Karpas-422 (cell line): ENCODE measurements at places on chromosomes 1 and 21. TPM values are rescaled to one million over a fixed set of nuclear protein-coding genes. Genes with fewer than 3 reads are reported as not detected.
A peak's percentile ranks its signal among the peaks of the same experiment; 100 is the strongest.

The CD1E gene
- not detected in 2 replicates for total RNA-seq

The SPATA46 gene
- total RNA-seq: not detected in 2 replicates

The FAM131C gene
- not detected in 2 replicates for total RNA-seq

The BATF3 gene
- 4.4 and 7.7 TPM in 2 replicates for total RNA-seq

The PTTG1IP gene
- 37.8 and 44.7 TPM in 2 replicates for total RNA-seq

The KCNJ15 gene
- not detected in 2 replicates for total RNA-seq

The CD247 gene
- 41.3 and 56.1 TPM in 2 replicates for total RNA-seq

The PADI4 gene
- total RNA-seq: not detected in 2 replicates

The KCNE2 gene
- not detected in 2 replicates for total RNA-seq

The LCE1B gene
- not detected in 2 replicates for total RNA-seq

The GJA8 gene
- not detected in 2 replicates for total RNA-seq

The BACE2 gene
- not detected in 2 replicates for total RNA-seq

The DYNLT5 gene
- not detected in 2 replicates for total RNA-seq

GRCh38 chr1:918843-919242 lies 4.9 kb upstream of the SAMD11 start:
- no peak for DNase-seq

DNA sequence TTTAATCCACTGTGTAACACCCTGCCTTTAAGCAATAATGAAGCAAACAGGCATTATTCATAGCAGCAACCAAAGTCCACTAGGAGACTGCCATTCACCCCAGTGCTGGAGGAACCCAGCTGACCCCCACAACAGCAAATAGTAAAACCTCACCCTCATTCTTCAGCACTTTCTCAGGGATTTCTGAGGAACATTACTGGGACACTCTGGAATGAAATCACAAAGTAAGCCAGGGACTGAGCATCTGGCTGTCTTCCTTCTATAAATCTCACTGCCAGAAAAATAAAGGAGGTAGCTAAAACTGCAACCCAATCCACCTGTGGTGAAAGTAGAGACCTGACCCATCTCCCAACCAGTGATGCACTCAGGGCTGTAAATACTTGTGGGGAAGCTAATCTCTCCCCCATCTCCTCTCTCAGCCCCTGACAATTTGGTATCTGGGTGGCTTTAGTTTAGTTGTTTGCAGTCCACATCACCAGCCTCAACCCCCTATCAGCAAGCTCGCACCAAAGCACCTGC lies 47.1 kb downstream of the COL6A1 start:
- no peak for DNase-seq

DNA sequence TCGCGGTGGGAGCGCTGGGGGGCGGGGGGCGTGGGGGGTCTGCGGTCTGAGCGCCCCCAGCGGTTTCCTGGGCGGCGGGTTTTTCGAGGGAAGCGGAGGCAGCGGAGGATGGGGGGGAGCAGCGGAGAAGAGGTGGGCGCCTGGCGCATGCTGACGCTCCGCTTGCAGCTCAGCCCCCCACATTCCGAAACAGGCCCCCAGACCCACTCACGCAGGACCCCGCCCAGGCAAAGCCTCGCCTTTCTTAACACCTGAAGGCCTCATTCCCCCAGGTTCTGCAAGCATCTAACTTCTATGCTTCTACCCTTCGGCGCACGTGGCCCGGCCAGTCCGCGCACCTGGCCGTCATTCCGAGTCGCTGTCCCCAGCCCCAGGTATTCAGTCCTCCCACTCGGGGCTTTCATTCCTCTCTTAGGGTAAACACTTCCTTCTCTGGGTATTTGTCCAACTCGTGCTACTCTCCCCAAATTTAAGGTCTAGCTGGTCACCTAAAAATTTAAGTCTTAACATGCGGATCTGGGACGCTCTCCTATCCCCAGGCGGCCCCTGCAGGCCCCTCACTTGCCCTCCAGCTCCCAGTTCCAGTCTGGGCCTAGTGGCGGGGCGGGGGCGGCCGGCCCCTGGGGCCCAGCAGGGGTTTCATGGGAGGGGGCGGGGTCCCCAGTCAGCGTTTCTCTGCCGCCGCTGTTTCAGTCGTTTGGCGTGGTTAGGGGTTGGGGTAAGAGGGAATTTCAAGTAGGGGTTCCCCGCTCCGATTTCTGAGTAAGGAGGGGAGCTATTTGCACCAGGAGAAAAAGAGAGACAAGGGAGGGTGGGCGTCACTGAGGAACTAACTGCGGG lies 2.8 kb upstream of the ZBTB7B start:
- peak; percentile 84 for DNase-seq

GRCh38 chr1:178060789-178061556 lies 32.9 kb upstream of the RASAL2 start:
- DNase-seq: no peak

GRCh38 chr1:96331596-96331995 lies 390.0 kb upstream of the PTBP2 start:
- DNase-seq: no peak

- no peak for DNase-seq
Observed at GRCh38 chr1:119779869-119780356, 11.2 kb upstream of the HMGCS2 start.

GRCh38 chr1:154866257-154867063 lies 3.6 kb downstream of the KCNN3 start:
- peak; percentile 64 for DNase-seq

GRCh38 chr1:17696417-17697301 lies 58.5 kb upstream of the ACTL8 start:
- DNase-seq: no peak

- no peak for DNase-seq
Observed at GRCh38 chr1:209552406-209553264, 30.9 kb upstream of the CAMK1G start.

GRCh38 chr1:224368409-224368808 lies 11.7 kb downstream of the CNIH4 start:
- no peak for DNase-seq

GRCh38 chr1:33633019-33633801 lies 160.8 kb downstream of the ZSCAN20 start:
- peak; percentile 96 for DNase-seq

GRCh38 chr1:201761178-201761577 lies 67.8 kb upstream of the IPO9 start:
- no peak for DNase-seq

GRCh38 chr1:7019510-7019909 lies 234.3 kb downstream of the CAMTA1 start:
- no peak for DNase-seq

- DNase-seq: no peak
Observed at GRCh38 chr1:21668951-21669257, 253 bp downstream of the RAP1GAP start.

- DNase-seq: no peak
Observed at GRCh38 chr1:230883967-230884366, 15.6 kb upstream of the C1orf198 start.

DNA sequence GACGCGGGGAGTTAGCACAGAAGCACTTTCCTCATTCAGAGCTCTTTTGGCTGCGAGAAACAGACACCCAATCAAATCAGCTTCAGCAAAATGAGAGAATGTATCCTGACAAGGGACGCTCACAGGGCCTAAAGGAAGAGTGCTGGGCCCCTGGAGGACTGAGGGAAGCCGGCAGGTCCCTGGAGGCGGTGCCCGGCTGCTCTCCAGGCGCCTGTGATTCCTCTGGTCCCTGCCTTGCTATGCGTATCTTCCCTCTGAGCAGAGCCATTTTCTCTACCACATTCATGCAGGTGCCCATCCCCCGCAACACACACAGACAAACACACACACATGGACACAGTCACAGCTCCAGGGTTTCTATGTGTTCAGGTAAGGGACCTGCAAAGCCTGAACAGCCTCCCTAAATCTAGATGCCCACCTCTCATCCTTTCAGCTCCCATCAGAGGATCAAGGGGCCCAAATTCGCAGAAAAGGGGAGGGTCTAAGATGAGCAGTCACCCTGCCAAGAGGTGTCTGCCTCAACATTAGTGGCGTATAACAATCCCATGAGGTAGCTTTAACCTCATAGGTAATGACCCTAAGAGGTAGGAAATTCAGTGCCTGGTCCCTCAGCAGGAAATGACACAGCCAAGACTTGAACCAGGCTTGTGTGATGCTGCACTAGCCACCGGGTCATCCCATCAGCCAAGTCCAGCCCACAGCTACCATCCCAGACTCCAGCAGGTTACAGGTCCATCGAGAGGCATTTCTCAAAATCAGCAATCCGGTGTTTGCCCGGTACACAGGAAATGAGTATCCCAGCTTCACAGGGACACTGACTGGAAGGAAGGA lies 29.0 kb downstream of the PTAFR start:
- peak; percentile 88 for DNase-seq

- DNase-seq: peak; percentile 6
Observed at GRCh38 chr1:209661071-209661470, 8.8 kb upstream of the LAMB3 start.

- no peak for DNase-seq
Observed at GRCh38 chr1:115198938-115199337, 109.6 kb upstream of the TSPAN2 start.

GRCh38 chr1:15876357-15877055 lies 29.0 kb downstream of the SPEN start:
- no peak for DNase-seq

GRCh38 chr1:113951719-113952118 lies 22.6 kb downstream of the HIPK1 start:
- DNase-seq: no peak

- DNase-seq: no peak
Observed at GRCh38 chr1:110967256-110967655, 3.5 kb upstream of the LRIF1 start.

DNA sequence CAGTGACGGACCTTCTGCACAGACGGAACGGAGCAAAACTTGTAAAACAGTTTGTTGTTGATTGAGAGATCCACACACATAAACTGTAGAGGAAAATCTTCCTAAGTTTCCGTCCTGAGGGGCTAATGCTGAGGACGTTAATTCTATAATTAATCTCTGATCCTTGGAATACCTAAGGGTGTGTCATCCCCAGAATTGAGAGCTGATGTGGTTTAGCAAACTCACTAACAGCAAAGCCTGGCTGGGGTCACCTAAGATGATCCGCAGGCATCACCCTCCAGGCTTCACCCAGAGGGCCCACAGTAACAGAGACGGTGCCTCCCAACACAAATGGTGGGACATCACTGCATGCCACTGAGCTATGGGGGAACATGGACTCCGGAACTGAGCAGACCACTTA lies 97.5 kb downstream of the SMYD2 start:
- no peak for DNase-seq

DNA sequence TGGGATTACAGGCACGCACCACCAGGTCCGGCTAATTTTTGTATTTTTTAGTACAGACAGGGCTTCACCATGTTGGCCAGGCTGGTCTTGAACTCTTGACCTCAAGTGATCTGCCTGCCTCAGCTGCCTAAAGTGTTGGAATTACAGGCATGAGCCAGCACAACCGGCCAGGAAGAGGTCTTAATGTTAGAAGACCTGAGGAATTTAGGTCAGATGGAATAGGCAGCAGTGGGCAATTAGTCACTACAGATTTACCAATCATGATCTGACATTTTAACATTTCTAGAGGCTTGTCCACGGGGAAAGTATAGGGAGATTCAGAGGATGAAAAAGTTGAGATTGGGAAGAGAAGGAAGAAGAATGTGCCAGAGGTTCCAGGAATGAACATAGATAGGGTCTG lies 8.9 kb upstream of the APP start:
- DNase-seq: no peak

DNA sequence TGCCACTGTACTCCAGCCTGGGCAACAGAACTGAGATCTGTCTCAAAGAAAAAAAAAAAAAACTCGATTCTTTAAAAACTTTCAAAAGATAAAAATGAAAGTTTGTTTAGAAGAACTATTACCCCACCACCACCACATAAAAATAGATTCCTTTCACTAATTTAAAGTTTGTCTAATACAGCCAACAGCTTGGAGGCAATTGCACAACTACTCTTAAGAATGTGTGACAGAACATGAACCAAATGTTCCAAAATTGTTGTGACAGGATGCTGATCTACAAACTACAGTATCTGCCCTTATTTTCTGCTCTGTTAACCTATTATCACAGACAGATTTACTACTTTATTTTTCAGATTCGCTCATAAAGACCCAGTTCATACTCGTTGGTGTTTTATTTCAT lies 5.5 kb upstream of the TGFBR3 start:
- DNase-seq: no peak

DNA sequence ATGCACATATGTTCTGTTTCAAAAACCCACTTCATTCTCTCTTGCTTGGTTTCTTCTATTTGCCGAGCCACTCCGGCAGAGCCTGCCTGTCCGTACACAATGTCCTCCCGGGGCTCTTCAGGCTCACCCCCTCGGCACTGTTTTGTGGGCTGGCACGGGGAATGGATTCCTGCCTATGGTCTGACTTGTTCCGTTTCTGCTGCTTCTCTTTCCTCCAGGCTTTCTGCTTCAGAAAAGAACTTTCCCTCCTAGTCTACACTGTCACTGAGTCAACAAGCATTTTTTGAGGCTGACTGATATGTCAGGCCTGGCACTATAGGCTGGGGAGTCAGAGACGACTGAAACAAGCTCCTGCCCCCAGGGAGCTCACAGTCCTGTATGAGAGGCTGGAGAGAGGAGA lies 28.4 kb upstream of the SARS1 start:
- no peak for DNase-seq

- DNase-seq: no peak
Observed at GRCh38 chr1:20183616-20184271, 2.2 kb upstream of the UBXN10 start.
